ENCODE measurements at places on chromosomes 7 and 10.

DNA sequence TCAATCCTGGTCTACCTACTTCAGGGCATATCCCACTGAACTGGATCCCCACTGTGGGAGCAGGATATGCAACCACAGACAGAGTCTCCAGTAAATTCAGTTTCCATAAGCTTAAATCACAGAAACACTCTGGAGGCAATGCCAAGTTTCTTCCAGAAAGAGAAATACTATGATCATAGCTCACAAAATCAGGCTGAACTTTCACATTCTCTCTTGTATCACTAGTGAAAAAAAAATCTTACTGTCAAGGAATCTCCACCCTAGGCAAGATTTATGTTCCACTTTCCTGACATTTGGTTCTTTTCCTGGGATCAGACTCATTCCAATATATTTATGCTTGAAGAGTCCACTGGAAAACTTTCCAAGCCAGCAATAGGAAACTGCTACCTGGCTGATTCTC lies 749.0 kb downstream of the SUGCT start:
- no peak for DNase-seq

DNA sequence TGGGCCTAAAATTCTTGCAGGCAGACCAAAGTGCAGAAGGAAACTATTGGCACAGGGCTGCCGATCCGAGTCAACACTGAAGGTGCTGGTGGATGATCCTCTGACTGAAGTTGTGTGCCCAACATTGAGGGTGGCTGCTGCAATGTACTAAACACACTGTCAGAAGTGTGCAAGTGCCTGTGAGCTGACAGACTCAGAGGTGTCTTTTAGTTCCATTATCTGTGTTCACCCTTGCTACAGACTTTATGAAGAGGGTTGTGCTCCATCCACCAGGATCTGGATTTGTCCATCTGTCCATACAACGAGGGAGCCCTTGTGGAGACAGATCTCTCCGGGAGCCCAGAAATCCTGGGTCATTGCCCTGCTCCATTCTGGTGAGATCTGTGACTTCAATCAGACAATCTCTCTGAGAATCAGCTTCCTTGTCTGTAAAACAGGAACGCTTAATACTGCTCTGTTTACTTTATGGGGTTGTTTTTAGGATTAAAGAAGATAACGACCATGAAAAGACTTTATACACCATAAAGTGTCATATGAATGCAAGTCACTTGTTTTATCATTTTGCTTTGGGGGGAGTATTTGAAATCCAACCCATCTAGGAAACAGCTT lies 9.5 kb upstream of the TRPV6 start:
- no peak for DNase-seq

DNA sequence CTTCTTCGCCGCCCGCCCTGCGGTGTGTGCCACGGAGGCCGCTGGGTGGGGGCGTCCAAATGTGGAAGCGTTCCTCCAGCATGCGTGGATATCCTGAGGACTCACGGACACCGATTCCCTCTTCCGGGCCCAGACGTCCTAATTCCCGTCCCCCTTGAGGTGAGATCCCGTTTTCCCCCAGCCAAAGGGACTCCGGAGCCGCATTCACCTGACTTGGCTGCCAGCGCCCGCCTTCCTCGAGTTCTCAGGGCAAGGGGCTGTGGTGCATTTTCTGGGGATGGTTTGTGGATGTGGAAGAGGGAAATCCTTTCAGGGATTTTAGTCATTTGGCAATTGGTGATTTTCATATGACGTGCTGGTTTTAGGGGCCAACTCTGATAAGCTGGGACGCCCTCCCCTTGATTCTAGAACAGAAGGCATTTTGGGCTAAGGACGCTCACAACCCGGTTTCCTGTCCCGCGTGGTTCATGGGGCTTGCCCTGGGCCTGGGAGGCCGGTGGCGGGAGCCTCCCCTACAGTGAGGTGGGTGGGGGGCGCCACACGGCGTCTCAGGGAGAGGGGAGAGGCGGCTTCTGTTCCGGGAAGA lies 165.4 kb downstream of the ACTR3B start:
- DNase-seq: no peak

DNA sequence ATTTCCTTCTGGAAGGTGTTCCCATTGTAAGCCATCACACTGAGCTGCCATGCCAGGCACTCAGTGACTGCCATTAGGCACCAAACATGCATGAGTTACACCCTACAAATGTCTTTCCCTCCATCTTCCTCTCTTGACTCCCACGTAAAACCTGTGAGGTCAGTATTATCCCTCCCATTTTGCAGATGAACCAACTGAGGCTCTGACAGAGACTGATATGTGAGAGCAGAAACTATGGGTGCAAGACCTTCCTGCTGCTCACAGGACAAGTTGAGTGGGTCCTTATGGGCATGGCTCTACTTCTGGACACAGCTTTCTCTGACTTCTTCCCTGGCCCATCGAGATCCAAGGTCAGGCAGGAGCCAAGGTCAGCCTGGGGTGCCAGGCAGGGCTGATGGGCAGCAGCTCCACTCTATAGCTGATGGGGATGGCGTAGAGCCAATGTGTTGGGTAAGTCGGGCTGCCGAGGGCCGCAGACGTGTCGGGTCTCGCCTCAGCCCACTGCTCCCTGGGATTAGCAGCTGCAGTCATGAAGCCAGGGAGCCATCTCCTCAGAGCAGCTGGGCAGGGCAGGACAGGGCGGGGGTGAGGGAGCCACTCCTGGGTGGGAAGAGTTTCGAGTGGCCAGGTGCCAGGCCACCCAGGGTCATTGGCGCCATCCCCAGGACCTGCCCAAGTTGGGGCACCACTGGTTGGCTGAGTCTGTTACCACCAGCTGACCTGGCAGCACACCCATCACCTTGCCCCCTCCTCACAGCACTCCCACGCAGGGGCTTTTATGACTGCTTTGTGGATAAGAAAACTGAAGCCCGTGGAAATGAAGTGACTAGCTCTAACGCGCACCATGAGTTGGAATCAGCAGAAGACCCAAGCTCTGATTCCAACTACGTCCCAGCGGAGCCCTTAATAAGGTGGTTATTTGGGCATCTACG lies 117.8 kb upstream of the ZMIZ1 start:
- DNase-seq: no peak

- no peak for DNase-seq
Observed at GRCh38 chr10:8323428-8324054, 269.1 kb downstream of the GATA3 start.

DNA sequence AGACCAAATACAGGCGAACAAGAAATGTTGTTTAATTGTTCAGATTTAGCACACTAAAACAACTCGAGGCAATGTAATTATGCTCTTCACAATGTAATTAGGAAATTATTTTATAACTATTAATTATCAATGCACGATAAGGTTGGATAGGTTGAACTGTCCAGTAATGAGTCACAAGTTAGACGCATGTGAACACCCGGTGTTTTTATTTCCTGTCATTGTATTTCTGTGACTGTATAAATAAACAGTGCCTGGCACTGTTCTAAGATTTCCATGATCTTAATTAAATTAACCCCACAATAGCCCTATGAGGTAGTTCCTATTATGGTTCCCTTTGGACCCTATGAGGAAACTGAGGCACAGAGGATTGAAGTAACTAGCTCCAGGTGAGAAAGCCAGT lies 26.2 kb downstream of the C10orf105 start:
- DNase-seq: no peak

DNA sequence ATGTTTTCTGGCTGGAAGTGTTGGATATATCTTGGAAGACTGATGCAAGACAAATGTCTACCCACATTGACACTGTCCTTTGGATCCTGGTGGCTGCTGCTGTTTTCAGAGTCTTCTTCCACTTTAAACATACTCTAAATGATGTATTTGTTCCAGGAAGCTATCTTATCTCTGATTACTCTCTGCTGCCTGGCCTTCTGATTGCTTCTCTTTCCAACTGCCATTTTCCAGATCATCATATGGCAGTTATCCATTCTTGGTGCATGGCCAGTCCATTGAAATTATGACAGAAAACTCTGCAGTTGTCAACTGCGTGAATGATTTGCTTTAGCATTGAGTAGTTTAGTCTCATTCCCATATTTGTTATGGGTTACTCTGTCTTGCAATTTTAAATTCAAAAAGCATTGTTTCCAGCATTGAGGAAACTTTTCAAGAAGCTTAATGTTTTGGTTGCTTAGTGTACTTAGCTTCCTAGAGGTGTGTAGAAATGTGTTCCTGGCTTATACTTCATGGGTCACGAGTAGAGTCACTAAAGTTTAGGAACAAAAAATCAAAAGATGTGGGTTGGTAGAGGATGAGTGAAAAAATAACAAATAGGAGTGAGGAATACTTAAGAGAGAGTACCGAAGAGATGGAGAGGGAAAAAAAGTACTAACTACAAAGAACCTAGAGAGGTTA lies 268.3 kb upstream of the MTPN start:
- DNase-seq: no peak

- no peak for DNase-seq
Observed at GRCh38 chr10:3935933-3936359, 150.9 kb upstream of the KLF6 start.

GRCh38 chr7:117110480-117111315 lies 157.4 kb downstream of the ST7 start:
- no peak for DNase-seq

DNA sequence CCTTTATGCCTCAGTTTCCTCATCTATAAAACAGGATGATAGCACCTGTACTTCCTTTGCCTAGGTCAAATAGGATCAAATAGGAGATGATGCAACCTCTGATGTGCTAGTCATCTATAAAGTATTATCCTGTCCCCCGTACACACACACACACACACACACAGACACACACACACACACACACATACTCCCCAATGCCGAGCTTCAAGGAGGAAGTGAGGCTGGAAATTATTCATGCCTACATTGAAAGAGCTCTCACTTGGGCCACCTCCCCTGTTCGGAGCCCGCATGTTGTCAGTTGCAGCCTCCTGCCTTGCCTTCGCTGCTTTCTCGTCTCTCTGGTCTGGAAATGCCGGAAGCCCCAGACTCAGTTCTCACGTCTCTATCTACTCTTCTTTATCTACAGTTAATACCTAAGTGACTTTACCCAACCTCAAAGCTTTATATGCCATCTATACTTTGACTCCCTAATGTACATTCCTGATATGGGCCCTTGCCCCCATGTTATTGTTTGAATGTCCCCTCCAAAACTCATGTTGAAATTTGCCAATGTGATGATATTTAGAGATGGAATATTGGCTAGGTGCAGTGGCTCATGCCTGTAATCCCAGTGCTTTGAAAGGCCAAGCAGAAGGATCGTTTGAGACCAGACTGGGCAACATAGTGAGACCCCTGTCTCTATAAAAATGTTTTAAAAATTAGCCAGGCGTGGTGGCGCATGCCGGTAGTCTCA lies 6.9 kb upstream of the UBE2H start:
- DNase-seq: no peak

GRCh38 chr10:110279407-110279986 lies 25.2 kb downstream of the SMNDC1 start:
- DNase-seq: peak; percentile 14

DNA sequence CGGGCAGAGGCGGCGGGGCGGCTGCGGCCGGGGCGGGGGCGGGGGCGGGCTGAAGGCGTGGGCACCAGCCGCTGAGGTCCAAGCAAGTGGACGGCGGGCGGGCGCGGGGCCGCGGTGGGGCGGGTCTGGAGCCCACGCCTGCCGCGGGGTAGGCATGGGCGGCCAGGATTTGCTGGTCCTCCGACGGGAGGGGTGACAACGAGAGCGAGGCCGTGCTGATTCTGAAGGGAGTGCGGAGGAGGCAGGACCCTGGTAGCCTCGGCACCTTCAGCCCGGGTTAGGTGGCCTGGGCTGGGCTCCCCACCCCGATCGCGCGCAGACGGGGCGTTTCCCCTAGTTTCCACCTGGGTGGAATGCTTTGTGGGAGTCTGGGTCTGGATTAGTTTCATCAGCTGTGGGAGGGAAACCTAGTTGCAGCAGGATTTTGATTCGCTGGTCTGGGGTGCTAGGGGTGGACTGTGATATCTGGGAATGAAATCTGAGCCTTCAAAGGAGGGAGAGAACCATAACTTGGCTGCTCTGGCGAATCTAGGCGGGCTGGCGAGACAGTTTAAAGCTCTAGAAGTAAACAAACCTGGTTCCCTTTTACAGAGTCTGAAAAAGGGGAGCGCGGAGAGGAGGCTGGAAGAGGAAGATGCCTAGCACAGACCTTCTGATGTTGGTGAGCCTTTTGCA lies 609 bp downstream of the SGPL1 start:
- peak; percentile 63 for DNase-seq

DNA sequence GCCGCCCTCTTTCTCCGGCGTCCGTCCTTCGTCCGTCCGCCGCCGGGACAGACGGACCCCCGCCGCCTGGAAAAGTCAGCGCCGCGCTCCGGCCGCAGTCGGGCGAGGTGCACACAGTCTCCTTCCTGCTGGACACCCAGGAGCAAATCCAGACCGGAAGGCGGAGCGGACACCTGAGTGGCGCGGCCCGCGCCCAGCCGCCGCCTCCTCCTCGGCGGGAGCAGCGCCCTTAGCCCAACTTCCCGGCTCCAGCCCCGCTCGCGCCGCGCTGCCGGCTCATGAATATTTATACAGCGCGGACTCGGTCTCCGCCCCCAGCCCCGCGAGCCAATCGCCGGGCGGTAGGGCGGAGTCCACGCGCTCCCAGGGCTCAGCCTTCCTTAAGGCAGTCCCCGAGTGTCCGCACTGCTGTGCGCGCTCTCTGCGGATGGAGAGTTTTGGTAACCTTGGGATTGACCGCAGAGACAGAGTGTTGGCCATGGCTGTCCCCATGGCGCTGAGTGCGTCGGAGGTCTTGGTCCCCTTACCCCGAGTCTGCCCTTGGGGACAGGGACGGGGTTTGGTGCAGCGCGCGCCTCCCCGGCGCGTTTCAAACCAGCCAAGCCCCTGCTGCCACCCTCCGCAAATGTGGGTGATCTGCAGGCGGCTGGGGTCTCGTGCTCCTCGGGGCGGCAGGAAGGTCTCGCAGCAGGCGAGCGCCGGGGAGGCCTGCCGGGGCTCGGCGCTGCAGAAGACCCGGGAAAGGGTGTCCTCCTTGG lies at the start of gene FZD8:
Gene FZD8 (minus strand): TSS at position 262 of the 758 bp plus-strand sequence. CDS start 867 bp downstream, outside the sequence.
- DNase-seq: peak; percentile 63

DNA sequence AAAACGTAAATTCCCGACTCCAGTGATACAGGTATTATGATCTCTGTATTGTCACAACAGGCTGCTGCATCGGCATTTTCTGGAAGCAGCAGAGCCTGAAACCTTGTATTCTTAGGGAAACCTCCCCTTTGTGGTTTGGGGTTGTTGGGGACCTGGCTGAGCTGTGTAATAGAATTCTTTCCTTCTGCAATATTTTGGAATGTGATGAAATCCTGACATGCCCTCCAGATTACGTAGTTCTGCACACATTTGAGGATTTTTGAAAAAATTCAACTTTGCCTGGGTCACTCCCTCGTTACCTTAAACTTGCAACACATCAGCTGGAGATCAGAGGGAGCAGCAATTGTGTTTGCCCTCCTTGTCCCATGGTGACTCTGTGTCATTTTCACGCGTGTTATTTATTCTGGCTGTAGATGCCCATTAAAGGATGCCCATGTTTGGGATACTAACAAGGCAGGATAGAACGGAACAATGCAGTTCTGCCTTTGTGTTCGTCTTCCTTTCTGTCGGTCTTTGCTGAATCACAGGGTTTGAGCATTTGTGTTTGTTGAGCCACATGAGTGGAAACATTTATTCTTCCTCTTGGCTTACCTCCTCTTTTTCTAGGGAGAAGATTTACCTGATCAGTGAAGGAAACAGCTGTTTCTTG lies 181.7 kb downstream of the TCF7L2 start:
- peak; percentile 83 for DNase-seq

DNA sequence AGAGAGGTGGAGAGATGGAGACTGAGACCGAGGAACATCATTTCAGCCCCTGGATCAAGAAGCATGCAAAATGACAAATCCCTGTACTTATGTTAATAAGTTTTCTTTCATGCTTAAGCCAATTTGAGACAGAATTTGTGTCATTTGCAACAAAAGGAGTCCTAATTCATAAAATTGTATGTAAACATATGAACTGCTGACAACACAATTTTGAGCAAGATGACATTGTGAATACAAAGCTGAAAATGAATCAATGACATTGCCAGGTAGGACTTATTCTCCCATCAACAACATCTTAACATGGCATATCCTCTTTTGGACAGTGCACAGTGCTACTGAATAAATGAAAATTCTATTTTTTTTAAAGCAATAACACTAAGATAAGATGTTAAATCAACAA lies 264.0 kb downstream of the WDR11 start:
- DNase-seq: no peak

All from AG09309 (cell line).